Substantia nigra (tissue), 51 donors: ENCODE measurements at places on chromosomes 12 and 14.

GRCh38 chr12:85796001-85796400 is 40.2 kb downstream of the RASSF9 start:
- no peak for DNase-seq

DNA sequence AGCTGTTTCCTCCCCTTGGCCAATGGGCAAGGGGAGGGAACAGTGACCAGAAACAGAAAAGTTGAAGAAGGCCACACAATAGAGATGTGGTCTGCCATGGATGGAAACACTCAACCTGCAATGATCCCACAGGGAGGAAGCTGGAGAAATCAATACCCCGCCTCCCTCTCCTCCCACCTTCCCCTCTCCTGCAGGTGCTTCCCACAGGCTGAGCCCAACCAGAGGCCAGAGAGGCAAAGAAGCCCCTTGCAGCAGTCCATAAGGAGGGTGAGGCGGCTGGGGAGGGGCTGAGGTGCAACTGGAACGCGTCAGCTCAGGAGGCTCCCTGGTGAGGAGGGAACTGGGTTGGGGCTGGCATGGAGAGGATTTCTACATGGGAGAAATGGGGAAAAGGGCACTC is 84.0 kb downstream of the RNF34 start:
- DNase-seq: no peak

- DNase-seq: no peak
Observed at GRCh38 chr14:61179061-61179690, 102.0 kb downstream of the TMEM30B start.

DNA sequence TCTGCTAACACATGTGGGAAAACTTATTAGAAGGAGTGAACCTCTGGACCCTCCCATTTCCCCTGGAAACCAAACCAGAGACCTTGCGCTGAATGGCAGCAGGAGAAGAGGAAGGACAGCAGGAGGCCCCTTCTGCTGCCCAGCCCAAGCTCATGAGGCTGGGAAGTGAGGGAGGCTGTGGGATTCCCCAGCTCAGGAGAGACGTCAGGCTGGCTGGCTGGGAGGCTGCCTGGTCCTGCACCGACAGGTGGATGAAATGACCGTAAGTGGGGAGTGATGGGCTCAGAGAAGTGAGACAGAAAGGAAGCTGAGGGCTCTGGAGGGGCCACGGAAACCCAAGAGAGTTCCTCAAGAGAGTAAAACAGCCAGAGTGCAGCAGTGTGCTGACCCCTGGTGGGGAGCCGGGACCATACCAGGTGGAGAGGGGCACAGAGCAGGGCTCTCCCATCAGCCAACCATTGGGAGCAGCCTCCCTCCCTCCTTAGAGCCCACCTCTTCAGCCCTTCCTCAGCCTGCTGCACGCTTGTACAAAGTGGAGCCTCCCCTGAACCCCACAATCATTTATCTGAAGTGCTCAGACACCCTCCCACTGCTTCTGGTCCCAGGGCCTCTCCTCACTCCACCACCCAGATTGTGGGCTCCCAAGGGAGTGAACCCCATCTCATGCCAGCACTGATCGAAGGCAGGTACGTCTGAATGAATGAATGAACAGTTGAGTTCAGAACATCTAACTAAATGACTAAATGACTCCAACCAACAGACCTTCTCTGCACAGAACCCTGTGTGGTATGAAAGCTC is 14.0 kb downstream of the TAMALIN start:
- no peak for DNase-seq

- DNase-seq: no peak
Observed at GRCh38 chr14:78164226-78164853, 5.8 kb upstream of the NRXN3 start.

DNA sequence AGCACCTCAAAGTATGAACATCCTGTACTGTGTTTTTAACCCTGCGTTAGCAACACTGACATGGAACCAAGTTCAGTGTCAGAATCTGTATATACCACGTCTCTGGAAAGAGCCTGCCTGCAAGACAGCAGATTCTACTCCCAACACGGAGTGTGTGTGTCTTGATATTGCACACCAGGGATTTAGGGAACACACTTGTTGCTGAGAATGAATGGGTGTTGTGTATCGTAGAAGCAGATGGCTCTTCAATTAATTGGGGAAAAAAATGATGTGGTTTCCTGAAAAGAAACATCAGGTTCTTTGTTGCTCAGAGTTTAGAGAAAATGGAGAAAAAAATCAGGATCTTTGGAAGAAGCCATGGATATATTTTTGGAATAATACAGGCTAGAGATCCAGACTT is 170.8 kb downstream of the EGLN3 start:
- no peak for DNase-seq

DNA sequence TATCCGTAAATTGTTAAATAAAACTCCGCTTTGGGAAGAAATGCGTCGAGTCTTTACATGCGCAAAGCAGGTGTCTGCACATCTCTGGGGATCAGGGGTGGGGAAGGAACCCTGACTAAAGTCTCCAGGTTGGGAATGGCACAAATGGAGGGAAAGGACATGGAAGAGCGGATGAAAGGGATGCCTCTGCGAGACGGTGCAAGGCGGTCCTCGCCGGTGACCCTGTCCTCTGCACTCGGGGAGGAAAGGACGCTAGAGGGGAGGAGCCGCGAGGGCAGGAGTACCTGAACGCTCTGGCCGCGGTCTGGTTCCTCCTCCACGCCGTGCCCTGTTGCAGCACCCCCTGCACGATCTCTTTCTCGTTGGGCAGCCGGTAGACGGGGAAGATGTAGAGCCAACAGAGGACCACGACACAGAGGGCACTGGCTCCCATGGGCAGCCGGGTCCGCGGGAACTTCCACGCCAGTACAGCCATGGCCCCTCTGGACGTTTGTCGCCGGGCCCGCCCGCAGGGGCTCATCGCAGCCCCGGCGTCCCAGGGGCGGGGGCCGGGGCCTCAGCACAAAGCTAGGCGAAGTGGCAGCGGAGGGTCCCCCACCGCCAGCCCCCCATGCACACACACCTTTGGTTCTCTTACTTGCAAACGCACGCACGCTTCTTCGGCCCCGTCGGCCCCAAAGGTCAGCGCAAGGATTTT is 646 bp downstream of the ST8SIA1 start:
- DNase-seq: no peak

DNA sequence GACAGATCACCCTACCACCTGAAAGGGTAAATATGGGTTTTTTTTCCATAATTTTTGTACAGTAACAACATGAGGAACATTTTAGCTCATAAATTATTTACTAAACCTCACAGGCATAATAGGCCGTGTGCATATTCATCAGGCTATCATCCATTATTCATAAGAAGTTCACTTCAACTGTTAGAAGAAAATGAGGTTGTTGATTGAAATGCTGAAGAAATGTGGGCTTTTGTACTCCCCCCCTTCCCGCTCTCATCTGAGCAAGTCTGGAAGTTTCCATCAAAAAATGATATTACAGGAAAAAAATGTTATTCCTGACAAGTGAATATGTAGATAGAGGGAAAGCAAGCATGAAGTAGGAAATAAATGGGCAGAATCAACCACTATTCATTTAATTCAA is 7.9 kb upstream of the POU6F1 start:
- DNase-seq: no peak

DNA sequence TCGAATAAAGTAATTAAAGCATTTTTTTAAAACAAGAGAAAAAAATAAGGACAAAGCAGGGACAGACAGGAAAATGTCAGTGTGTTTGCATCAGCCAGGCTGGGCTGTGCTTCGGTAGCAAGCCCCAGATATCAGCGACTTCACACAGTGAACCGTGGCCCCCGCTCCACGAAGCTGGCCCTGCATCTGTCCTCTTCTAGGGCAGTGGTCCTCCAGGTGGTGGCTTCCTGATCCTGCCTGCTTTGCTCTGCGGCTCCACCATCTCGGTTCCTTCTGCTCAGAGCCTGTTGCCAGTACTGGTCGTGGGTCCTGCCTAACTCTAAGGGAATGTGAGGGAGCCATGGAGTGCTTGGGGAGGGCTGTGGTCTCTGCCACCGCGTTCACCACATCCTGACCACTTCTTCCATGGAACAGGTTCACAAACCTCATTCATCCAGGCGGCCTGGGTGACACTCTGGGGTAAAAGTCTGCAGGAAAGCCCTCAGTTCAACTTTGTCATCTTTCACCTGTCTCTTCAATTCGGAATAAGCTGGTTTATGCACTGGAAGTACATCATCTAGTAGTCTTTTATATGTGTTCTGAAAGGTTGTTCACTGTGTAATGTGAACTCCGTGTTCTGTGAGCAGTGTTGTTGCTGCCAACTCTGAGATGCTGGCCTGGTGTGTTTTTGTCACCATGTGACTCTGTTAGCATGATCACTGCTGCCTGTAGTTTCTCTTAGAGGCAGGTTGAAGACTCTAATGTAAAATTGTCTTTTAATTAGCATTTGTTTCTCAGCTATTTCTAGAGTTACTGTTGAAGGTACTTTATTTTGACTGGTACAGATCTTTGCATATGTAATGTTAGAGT is 47.9 kb downstream of the ANKRD9 start:
- DNase-seq: no peak

GRCh38 chr12:1934831-1935230 is 16.4 kb upstream of the CACNA2D4 start:
- no peak for DNase-seq

- no peak for DNase-seq
Observed at GRCh38 chr14:102900631-102901571, 21.6 kb upstream of the AMN start.

- no peak for DNase-seq
Observed at GRCh38 chr14:80770114-80770908, 171.2 kb downstream of the CEP128 start.
